Substantia nigra (tissue), 51 donors: ENCODE measurements at places on chromosomes 11 and 22.

- DNase-seq: no peak
Observed at GRCh38 chr11:14075118-14076078, 112.9 kb downstream of the SPON1 start.

GRCh38 chr11:59151761-59152160, 9.1 kb downstream of the FAM111A start:
- no peak for DNase-seq

GRCh38 chr22:35561796-35562526, 21.3 kb downstream of the RASD2 start:
- no peak for DNase-seq

DNA sequence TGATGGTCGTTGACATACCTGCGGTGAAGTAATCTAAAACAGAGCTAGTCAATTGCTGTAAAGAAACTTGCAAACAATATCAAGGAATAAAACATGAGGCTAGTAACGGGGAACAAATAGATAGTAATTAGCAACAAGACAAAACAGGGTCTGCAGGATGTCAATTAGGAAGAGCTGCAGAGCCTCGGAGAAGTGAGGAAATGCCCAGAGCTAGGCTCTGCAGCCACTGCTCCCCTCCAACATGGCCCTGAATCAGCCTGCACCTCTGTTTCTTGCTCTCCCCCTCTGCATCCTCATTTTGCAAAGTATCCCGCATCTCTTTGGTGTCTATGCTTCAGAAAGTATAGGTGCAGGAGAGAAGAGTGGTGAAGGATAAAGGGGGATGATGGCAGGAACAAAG, 507.4 kb upstream of the FAT3 start:
- DNase-seq: no peak

GRCh38 chr11:13638422-13638821, 30.0 kb upstream of the FAR1 start:
- DNase-seq: no peak

- no peak for DNase-seq
Observed at GRCh38 chr22:46011627-46012181, 34.7 kb upstream of the WNT7B start.

DNA sequence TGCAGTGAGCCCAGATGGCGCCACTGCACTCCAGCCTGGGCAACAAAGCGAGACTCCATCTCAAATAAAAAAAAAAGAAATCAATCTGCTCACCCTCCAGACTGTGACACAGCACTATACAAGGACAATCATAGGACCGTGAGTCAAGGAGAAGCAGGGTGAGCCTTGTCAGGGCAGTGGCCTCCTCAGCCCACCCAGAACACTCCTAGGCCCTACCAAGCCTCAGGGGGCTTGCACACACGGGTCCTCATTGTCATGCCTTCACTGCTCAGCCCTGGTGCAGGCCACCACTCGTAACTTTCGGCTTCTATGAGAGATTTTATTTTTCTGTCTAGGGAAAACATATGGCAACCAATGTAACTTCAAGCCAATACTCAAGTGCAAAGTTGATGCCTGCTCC, 35.8 kb downstream of the DGCR2 start:
- no peak for DNase-seq

- no peak for DNase-seq
Observed at GRCh38 chr22:44097263-44098020, 73.3 kb downstream of the PARVB start.

DNA sequence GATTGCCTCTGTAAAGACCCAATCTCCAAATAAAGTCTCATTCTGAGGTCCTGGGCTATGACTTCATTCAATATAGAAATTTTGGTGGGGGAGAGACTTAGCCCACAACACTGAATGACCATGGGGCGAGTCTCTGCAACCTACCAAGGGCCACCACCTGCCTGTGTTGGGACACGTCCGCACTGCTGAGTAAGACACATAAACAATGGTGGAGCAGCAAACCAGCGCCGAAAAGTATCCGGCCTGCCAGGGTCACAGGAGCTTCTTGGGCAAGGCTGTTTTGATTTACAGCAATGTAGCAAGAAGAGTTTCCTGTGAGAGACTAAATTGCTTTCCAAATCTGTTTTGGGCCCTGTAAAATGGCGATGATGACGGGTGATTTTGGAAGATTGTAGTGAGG, 122.3 kb downstream of the SHANK2 start:
- no peak for DNase-seq

DNA sequence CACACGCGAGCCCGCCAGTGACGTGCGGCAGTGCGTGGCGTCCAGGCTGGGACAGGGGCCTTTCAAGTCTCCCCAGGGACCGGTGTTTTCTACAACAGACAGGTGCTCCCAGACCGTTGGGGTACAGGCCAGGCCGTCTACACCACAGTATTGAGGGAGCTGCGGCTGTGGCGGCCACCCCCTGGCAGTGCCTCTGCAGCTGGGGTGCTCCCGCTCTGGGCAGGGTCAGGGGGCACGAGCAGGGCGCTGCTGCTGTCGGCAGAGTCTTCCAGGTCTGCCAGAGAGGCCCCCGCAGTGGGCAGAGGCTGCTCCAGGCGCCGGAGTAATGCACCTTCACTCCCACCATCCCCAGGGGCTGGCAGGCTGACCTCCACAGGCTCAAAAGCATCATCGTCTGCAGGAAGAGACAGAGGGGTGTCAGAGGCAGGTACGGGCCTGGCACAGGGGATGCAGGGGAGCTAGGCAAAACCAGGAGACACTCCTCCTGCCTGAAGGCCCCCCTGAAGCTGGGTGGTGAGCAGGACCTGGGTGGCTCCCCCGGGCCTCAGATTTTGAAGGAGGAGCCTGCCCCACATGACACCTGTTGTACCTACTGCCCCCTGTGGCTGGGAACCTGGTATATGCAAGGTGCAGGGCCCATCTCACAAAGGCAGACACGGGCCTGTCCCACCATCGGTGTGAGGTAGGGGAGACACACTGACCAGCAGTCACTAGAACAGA, 83.3 kb downstream of the DGCR2 start:
- DNase-seq: no peak

- no peak for DNase-seq
Observed at GRCh38 chr11:70473186-70473872, 75.0 kb downstream of the CTTN start.

DNA sequence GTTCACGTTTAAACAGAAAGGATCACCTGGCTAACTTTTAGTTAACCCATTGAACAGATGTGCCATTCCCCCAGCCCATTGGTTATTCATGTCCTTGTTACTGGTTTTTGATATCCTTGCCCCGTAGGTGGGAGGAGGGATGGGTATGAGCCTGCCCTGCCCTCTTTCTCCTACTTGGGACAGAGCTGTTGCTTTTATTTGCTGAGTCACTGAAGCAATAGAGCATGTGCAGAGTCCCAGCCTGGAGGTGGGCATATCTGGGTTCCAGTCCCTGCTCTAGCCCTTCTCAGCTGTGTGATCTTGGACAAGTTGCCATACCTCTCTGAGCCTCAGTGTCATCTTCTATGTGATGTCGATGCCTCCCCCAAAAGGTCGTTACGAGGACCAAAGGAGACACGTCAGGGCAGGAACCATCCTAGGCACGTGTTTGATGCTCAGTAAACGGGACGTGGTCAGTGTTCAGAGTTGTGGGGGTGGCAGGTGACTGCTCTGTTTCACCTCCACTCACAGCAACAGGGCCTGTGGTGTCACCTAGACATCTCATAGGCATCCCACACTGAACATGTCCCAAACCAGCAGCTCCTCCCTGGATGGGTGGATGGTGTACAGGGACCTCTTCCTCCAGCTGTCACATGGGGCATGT, 61.0 kb downstream of the BMAL1 start:
- DNase-seq: no peak

DNA sequence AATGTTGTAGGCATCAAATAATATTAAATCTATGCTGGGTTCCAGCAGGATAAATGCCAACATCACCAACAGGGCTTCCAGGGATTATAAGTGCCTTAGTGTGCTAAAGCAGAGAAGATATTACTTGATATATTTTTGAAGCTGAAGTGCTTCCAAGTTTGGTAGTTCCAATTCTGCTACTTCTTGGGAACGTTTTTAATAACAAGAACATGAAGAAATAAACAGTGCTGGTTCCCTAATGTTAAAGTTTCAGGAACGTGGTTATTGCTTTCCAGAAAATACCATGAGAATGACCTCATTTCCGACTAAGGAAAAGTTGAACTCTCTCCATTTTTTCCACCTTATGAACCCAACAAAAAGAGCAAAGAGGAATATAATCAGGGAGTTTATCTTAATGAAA, 4.6 kb upstream of the RNF185 start:
- no peak for DNase-seq

GRCh38 chr11:70429724-70430521, 31.6 kb downstream of the CTTN start:
- no peak for DNase-seq

GRCh38 chr11:94655956-94656355, 88.8 kb downstream of the PIWIL4 start:
- DNase-seq: no peak

DNA sequence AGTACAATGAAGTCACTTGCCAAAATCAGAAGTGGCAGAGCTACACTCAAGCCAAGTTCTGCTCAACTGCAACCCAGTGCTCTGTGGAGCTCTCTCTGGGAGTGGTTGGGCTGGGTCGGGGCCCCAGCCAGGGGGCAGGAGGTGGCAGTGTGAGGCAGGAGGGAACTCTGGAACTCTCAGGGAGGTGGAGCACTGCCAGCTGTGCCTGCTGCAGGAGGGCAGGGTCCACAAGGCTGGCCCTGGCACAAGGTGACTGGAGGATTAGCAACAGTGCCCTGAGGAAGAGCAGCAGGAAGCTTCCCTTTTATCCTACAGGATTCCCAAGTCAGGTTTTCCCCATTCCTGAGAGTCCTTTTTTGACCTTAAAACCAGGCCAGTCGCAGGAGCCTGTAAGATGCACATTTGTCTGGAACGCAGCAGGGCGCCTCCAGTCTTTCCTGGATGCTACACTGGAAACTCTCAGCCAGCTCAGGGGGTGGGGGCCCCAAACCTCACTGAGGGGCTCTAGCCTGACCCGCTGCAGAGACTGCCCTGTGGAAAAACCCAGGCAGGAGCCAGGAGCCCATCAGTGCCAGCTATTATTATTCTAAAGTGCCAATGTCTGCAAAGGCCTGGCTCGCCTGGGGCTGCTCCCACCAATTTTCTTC, 31.8 kb downstream of the DKK3 start:
- DNase-seq: no peak

- no peak for DNase-seq
Observed at GRCh38 chr11:64366751-64367150, 7.8 kb downstream of the RPS6KA4 start.

GRCh38 chr11:101127197-101127698, 2.4 kb downstream of the PGR start:
- DNase-seq: no peak
